NCI-H1092 treated with DMSO at 0.1 percent for 48 hours (cell line): ENCODE measurements at places on chromosomes 13 and 19.

DNA sequence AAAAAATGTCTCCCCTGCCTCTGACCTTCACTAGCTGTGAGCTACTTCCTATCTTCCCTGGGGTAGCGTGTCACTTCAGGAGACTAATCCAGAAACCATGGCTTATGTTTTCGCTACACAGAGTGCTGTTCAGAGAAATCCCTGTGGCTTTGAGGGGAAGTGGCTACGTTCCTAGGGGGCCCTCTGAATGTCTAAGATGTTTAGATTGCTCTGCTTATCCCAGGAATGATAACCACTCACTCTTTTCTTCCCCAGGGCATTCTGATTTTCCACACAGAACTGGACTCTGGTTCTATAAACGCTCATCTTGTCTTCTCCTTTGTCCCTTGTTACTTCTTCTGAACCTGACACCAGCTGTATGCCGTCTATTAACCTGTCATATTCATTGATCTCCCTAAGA is 572.5 kb downstream of the OLFM4 start:
- no peak for DNase-seq

GRCh38 chr13:105627270-105627669 is 908.2 kb downstream of the EFNB2 start:
- DNase-seq, result no peak

DNA sequence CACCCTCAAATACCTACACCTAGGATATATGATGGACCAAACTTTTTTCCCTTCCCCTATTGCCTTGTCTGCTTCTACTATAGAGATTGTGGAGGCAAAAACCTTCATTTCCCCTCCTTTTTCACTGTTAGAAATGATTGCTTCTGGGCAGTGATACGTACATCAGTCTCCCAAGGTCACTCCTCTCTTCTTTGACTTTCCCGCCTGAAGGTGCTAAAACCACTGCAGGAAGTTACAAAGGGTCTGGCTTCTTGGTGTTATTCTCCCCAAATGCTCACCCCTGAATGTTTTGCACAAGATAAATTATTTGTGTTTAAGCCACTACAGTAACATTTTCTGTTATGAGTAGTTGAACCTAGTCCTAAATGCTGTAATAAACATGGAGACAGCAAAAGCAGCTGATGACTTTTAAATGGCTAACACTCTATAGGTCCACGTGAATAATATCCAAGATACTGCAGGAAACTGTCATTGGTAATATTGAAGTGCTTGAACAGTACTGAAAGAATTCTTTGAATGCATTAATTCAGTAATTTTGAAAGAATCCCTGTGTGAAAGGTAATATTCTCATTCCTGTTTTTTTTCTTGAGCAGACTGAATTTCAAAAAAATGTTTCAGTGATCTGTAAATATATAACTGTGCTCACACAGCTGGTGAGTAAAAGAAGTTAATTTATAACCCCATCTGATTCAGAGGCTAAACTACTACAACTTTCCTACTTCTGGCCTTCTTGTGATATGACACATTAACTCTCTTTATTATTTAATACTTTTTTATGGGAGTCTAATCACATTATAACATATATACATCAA is 865.1 kb downstream of the EFNB2 start:
- no peak for DNase-seq

DNA sequence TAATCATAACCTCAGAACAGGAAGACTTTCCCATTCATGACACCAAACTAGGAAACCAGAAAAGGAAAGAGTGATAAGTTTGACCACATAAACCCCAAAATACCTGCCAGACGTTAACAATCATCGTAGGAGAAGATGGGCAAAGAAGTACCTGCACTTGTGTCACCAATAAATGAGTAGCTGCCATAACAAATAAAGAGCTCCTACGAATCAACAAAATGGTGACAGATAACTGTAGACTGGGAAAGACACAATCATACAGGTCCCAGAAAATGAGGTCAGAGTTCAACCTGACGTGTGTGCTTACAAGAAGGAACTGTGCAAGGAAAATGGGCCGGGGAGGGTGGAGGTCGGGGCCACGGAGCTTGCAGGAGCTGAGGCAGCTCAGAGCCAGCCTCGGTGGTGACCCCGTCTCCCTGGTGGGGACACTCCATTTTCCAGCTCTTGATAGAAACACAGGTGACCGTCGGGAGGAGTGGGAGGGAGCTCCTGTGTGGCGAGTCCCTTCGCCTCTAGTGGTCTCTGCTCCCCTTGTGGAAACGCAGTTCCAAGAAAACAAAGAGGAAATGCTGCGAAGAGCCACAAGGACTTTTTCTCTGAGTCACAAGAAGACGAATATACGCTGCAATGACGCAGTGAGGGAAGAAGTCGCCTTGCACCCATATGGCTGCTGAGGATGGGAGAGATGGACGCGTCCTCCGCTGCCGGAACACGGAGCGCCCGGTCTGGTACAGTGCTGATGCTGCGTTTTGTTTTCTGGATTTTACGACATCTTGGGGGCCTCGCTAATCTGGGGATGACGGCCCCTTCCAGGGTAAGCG is 9.5 kb downstream of the PIP5K1C start:
- DNase-seq, result no peak

GRCh38 chr13:50891206-50891605 is 18.4 kb upstream of the RNASEH2B start:
- no peak for DNase-seq

DNA sequence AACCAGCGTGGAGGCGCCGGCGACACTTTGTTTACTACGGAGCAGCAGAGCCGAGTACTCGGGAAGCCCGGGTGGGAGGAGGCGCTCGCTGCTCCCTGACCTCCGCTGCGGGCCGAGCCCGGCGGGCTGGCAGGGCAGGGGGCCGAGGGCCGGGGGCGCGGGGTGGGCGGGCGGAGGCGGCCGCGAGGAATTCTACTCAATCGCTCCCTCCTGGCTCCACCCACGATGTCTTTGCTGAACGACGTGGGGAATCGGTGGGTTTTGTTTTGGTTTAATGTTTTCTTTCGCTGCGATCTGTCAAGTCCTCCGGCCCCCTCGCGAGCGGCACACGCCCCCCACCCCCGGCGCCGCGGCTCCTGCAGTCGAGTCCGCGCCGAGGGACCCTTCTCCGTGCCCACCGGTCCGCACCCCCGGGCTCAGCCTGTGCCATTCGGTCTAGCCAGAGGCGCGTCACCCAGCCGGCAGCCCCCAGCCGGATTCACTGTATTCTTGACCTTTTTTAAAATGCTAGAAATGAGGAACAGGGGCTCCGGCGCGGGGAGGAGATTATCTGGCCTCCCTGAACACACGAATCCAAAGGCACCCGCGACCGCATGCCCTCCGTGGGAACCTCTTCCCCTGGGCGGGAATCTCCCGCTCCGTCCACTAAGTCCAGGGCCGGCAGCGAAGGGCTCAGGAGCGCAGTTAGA is 636 bp upstream of the FOXO1 start:
- peak; percentile 40 for DNase-seq
